SK-N-SH treated with all-trans-retinoic acid at 6 μM for 48 hours (cell line): ENCODE measurements at places on chromosomes 6 and 20.

DNA sequence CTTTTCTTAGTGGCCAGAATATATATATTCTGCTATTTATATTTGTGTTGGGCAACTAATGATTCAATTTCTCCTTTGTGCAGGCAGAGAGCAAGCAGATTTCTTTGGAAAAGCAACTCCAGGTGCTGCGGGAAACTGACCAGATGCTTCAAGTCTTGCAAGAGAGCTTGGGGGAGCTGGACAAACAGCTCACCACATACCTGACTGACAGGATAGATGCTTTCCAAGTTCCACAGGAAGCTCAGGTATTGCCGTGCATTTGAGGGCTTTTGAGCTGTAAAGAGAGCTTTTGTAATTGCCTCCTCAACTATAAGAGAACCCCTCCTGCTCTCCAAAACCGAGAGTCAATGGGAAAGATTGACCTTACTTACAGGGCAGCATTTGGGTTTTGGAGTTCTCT lies 203.5 kb downstream of the UTRN start:
- ATAC-seq = no peak

- ATAC-seq = peak; percentile 74
These were observed 271.4 kb downstream of the ALDH8A1 start for GRCh38 chr6:134678436-134678889.

- no peak for ATAC-seq
These were observed 16.0 kb upstream of the ATRN start for GRCh38 chr20:3454831-3455230.

GRCh38 chr20:63794614-63795013 lies 36.5 kb downstream of the ZBTB46 start:
- no peak for ATAC-seq

DNA sequence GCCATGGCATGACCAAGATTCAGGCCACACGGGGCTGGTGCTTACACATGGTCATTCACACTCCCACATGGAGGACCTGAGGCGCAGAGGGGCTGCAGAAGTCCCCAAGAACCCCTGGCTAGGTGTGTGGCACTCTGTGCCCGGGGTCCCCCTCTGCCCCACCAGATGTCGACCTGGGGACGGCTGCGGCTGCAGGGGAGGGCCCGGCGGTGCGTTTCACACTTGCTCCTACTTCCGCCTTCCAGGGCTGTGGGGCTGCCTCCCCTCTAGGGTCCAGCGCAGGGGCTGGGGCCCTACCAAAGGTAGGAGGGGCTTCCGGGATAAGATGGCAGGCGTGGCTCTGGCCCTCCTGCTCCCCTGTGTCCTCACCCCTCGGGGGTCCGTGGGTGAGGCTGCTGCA lies 81.1 kb upstream of the SLCO4A1 start:
- ATAC-seq = no peak

GRCh38 chr6:150902142-150902776 lies 36.8 kb downstream of the MTHFD1L start:
- no peak for ATAC-seq

DNA sequence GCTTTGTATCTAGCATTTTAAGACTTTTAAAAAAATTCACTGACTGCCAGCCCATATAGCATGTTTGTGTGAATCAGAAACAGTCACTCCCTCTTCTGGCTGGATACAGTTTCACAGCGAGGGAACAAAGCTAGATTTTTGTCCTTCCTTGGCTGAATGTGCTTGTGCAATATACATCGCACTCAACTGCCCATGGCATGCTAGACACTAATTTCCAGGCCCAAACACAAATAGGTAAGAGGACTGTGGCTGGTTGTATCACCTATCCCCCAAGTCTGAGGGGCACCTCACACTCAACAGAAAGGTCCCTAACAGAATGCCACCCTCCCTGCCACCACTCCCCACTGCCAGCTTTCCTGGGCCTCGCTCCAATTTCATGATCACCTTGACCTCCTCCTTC lies 16.2 kb upstream of the BLCAP start:
- ATAC-seq = peak; percentile 81

GRCh38 chr20:5974531-5974930 lies 24.1 kb downstream of the MCM8 start:
- no peak for ATAC-seq

DNA sequence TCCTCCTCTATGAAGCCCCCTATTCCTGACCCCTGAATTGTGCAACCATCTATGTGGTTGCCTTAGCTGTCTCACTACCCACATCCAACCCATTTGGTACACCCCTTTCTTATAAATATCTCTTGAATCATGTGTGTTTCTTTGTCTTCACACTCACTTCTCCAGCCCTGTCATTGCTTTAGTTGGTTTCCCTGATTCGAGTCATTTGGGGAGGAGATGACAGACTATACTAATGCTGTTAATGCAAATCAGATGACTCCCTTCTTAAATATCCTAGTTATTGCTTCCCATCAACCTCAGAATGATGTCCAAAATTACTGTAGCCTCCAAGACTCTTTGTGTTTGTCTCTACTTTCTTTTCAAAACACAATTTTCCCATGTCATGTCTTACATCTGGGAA lies 23.0 kb downstream of the SLC35D3 start:
- ATAC-seq = no peak

DNA sequence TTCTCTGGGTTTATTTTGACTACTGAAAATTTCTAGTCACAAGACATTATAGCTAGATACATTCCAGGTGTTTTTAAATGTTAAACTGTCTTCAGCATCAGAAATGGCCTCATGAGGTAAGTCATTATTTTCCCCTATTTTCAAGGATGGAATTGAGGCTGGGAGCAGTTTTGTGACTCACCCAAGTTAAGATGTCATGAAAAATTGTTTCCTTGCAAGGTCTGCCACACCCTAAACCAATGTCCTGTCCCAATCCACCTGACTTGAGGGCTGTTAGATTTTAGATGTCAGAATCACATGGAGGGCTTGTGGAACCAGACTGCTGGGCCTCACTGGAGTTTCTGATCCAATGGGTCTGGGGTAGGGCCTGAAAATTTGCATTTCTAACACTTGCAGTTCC lies 16.9 kb downstream of the SLC22A3 start:
- no peak for ATAC-seq

DNA sequence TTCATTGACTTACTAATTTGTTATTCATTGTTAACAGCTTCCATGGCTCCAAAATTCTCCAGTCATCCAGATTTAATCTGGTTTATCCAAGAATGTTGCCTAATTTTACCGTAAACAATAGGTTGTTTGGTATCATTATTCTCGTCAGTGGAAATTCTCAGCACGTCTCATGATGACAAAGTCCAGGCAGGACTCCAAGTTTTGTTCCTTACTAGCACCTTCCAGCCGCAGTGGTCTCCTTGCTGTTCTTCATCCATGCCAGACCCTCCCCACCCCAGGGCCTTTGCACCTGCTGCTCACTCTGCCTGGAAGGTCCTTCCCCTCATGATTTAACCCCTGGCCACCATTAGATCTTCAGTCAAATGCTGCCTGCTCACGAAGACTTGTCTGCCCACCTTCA lies 48.1 kb upstream of the NAA20 start:
- ATAC-seq = no peak

GRCh38 chr6:54681987-54682386 lies 164.6 kb upstream of the FAM83B start:
- peak; percentile 79 for ATAC-seq
